Activated CD4-positive, alpha-beta T cell treated with anti-CD3 and anti-CD28 coated beads for 4 hours (primary cell): ENCODE measurements at places on chromosomes 2 and 18.

GRCh38 chr2:131044075-131044756 lies 49.0 kb downstream of the FAM168B start:
- no peak for DNase-seq

DNA sequence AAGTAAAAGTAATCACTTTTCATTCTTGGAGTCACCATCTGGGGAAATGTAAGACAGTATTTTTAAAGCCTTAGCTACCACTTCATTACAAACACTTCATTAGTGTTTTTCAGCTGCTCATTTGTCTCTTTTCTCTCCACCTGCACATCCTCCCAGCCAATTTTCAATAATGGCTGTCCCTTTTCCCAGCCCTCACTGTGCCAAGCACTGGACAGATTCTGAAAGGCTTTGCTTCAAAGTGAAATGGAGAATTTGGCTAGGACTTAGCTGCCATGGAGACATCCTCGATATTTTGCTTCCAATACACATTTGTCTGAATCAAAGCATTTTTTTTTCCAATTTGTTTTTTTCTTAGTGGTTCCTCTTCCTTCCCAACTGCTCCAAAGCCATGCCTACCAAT lies 272.4 kb upstream of the NRXN1 start:
- no peak for DNase-seq

GRCh38 chr18:2406544-2406943 lies 164.8 kb downstream of the METTL4 start:
- DNase-seq, result no peak

DNA sequence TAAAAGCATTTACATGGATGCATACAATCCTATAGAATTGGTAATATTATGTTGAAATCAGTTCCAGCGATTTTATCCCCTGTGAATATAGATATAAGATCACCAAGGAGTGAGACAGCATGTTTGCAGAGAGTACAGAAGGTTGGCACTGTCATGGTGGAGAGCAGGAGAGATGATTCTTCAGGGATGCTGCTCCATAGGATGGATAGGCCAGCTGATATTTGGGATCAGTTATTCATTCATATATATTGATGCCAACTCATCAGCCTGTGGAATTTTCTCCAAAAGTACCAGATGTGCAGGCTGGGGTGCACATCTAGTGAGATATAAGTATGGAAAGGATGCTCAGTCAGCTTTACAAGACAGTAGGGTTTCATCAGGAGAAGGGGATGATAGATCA lies 139.9 kb downstream of the IKZF2 start:
- no peak for DNase-seq

DNA sequence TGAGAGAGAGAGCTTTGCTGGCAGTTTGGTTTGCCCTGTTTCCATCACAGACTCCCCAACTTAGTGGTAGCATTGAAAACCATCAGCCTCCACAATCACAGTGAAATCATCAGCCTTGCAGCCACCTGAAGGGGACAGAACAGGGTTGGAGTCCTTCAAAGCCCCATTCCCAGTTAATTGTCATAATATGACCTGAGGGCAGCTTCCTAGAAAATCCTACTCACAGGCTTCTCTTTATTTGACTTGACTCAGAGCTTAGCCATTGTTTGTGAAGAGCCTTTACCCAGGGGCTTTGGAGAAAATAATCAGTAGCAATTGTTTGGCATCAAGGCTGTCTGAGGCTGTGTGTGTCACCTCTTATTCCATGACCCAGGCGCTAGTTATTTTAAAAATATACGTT lies 308.7 kb downstream of the CBLN2 start:
- no peak for DNase-seq

DNA sequence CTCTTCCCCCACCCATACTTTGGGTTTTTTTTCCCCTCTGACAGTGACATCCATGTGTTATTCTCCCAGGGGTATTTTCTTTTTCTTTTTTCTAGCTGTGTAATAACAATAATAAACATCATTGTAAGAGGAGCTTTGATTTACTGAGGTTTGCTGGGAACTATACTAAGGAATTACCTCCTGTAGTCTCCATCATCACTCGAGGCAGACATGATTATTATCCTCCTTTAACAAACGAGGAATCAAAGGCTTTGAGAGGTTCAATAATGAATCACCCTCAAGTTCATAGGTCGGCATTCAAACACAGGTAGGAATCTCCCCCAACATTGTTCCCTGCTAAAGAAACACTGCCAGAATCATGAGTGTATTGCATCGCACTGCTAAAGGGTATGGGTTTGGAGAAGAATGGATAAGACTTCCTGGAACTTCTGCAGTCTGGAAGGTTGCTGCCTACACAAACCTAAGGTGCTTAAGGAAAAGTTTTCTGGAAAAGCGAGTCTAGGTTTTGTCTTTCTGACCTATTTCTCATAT lies 260.2 kb upstream of the SESTD1 start:
- no peak for DNase-seq
